Smooth muscle cell of the brain vasculature (primary cell): ENCODE measurements at places on chromosomes 5 and 9.
A peak's percentile ranks its signal among the peaks of the same experiment; 100 is the strongest.

DNA sequence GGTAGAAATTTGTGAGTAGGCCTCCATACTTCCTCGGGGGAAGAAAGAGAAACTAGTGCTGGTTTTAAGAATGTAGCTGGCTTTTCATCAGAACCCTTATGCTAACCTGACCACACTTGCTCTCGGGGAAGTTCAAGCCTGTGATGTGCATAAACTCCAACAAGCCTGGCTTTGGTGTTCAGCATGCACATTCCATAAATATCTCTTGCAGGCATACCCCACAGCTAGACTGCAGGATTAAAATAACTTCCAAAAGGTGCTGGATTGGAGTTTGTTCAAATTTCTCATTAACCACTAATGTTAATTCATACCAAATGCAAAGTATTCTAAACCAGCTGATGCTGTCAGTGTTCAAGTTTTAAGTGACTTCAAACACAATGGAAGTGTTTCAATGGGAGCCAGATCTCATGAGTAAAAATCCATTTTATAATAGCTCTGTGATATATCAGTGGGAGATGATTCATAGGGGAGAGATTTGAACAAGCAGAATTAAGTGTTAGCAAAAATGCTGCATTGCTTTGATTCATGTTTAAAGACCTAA lies 79.4 kb downstream of the NPR3 start:
- no peak for DNase-seq

GRCh38 chr9:92780206-92780605 lies 15.6 kb upstream of the BICD2 start:
- DNase-seq = no peak

GRCh38 chr9:18531136-18532065 lies 57.4 kb downstream of the ADAMTSL1 start:
- DNase-seq = no peak

DNA sequence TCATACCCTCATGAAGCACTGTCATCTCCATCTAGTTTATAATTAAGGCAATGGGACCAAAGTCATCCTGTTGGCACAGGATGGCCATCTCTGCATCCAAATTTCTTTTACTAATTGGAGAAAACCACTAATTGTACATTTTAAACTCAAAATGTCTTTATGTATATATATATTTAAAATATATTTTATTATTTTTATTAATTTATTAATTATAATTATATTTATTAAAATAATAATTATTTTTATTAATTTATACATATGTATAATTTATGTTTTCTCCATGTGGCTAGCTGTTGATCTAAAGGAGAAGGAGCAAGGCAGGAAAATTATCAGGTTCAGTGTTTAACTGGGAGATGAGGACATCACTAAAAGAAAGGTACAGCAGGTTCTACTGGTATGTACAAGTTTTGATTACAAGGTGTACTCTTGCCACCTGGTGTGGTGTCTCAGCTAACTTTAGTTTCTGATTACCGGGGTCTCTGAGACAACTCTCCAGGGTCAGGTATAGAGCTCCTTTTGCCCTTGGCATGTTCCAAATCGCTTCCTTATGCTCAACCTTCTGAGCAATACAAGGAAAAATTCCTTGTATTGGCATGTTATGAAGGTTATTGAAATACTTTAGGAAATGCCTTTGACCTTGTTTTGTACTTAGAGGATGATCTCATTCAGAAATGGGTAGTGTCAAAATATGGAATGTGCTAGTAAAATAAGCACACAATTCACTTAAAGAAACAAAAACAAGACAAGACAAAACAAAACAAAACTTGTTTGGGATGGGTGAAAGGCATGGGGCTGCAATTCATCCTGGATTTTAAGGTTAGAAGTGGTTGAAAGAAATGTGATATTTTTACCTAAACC lies 79.6 kb downstream of the GHR start:
- no peak for DNase-seq

DNA sequence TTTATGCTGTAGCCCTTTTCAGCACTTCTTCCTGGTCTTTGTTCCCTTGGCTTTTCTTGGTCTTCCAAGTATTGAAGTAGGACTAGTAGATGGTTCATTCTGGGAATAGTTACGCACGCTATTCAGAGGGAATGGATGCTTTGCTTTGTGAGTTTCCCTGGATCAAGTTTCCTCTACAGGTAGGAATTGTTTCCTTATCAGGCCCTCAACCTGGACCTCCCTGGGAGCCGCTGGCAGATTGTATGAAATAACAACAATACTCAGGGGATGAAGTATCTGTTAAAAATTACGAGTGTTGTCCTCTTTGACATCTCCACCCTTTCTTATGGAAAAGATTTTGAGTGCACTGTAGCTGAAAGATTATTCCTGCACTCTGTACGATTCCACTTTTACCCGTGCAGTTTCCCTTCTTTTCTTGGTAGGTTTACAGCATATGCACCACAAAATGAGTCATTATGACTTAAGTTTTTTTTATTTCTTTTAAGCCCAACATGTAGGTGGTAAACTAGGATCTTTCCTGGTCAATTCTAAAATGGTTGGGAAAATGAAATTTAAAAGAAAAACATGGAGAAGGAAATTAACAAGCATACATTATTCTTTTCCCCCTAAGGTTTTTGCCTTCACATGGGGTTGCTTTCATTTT lies 57.9 kb downstream of the ARHGAP26 start:
- DNase-seq = no peak

DNA sequence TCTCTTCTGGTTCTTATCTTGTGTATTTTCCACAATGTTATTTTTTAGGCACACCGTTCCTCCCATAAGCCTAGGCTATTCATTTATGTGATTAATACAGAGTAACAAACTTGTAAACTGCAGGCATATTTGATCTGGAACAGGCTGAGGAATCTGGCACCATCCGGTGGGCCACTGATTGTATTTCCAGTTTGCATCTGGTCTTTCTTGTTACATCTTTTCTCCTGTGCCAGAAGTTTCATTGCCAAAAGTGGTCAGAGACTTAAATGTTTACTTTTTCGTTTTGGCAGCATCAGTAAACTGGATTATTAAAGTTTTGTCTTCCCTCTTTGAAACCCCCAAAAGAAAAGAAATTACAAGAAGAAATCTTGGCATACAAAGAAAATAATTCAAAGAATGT lies 17.9 kb upstream of the ZCCHC7 start:
- DNase-seq = no peak

DNA sequence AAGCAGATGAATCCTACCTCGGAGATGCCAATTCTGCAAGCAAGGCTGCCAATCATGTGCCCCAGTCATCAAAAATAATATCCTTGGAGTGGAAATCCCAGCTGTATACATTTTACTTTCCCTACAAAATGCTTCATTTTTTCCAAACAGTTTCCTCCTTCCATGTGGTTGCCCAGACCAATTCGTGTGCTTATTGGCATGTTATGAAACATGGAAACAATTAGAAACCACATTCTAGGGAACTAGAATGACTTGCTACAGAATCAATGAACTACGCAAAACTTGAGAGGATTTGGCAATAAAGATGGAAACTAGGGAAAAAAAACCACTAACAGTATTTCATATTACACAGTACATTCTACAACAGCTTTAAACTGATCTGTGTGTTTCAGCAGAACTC lies 584.5 kb upstream of the DMAC1 start:
- no peak for DNase-seq

DNA sequence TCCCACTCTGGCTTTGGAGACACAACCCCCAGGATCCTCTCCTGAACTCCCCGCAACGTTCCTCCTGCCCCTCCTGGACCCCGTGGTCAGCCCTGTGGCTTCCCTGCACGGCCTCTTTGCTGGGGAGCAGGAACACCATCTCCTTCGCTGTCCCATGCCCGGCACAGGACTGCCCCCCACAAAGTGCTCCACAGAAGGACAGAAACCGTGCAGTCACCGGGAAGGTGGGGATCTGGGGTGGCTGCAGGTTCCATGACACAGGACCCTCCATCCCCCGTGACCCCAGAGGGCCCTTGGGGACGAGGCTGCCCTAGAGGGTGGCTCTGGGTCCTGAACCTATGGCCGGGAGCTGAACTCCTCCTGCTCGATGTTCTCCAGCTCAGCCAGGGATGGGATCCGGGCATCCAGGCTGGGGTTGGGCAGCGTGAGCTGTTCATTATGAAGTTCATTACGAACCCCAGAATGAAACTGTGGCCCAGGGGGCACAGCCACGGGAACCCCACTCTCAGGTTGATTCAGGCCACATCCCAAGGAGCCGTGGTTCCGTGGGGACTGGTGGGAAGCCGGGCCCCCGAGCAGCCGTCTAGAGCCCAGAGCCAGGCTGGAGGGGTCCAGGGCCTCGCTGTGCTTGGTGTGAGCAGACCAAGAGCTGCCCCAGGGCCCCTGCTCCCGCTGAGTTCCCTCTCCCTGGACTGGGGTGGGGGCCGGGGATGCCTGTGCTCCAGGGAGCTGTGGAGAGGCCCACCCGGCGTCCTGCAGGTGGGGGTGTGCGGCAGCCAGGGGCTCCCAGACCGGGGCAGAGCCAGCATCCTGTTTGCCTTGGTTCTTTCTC lies 684 bp upstream of the SLC6A19 start:
- DNase-seq = no peak

- no peak for DNase-seq
Measured at GRCh38 chr9:16282216-16282615, 588.3 kb downstream of the BNC2 start.

- DNase-seq = no peak
Measured at GRCh38 chr9:122346478-122347347, 24.1 kb upstream of the PTGS1 start.

DNA sequence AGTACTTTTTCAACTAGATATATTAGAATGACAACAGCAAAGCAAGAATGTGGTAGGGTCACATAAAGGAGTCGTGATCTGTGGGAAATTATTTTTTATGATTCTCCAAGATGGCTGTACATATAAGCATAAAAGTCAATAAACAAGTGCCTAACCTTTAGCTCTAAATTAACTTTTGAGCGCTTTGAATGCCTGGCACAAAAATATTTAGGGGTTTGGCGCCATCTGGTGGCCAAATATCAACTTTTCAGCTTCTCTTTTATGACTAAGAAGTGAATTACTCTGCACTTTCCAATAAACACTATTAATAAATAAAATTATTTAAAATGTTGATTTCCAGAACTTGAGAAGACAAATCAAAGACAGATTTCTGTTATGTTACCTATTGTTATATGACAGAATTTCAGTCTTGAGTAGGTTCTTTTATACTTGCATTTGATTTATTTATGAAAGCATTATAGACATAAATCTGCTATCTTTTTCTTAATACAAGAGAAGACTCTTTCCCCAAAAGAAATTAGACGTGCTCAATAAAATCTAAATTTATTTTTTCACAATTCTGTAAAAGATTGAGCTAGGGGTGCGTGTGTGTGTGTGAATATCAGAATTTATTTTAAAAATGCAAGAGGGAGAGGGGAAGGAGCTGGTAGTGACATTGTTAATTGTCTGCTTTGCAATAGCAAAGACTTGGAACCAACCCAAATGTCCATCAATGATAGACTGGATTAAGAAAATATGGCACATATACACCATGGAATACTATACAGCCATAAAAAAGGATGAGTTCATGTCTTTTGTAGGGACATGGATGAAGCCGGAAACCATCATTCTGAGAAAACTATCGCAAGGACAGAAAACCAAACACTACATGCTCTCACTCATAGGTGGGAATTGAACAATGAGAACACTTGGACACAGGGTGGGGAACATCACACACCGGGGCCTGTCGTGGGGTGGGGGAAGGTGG lies 36.7 kb upstream of the ARRDC3 start:
- DNase-seq = no peak

DNA sequence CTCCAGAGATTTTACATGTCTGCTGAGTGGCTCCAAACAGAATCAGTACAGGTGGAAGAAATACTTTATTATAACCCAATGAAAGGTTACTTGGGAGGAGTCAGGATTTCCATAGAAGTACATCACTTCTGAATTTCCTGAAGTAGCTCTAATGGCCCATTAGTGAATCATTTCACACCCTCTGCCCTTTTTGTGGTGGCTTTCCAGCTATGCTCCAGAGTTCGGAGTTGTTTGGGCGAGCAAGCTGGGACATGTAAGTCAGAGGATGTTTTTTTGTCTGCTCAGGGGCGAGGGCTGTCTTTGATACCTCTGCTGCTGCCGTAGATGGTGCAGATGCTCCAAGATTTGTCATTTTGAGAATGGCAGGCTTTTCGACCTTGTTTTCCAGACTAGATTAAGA lies 226.1 kb downstream of the GOLPH3 start:
- no peak for DNase-seq

GRCh38 chr5:142319105-142319504 lies 5.7 kb downstream of the SPRY4 start:
- DNase-seq = no peak

GRCh38 chr5:18195910-18196309 lies 561.6 kb downstream of the TAF11L14 start:
- no peak for DNase-seq

- DNase-seq = peak; percentile 94
Measured at GRCh38 chr9:86947146-86948073, at the start of gene GAS1. TSS of gene GAS1 (minus strand) at chr9:86947506. CDS start at chr9:86946779, 727 bp downstream.
